ENCODE measurements at places on chromosomes 2 and 18.

DNA sequence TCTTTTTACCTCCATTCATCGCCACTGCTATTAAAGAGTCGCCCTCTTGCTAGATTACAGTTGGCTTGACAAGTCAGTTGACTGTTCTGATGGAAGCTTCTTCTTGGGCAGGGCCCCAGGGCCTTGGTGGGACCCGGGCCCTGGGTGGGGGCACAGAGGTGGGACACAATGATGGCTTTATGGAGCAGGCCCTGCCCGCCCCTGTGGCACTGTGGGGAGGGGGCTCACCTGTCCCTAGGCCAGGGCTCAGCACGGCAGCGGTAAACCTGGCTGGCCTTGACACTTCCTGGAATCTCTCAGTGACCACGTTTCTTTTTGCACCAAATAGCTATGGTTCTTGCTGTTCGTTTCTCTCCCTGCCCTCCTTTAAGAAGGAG, 4.9 kb upstream of the HS6ST1 start:
- DNase-seq = no peak

DNA sequence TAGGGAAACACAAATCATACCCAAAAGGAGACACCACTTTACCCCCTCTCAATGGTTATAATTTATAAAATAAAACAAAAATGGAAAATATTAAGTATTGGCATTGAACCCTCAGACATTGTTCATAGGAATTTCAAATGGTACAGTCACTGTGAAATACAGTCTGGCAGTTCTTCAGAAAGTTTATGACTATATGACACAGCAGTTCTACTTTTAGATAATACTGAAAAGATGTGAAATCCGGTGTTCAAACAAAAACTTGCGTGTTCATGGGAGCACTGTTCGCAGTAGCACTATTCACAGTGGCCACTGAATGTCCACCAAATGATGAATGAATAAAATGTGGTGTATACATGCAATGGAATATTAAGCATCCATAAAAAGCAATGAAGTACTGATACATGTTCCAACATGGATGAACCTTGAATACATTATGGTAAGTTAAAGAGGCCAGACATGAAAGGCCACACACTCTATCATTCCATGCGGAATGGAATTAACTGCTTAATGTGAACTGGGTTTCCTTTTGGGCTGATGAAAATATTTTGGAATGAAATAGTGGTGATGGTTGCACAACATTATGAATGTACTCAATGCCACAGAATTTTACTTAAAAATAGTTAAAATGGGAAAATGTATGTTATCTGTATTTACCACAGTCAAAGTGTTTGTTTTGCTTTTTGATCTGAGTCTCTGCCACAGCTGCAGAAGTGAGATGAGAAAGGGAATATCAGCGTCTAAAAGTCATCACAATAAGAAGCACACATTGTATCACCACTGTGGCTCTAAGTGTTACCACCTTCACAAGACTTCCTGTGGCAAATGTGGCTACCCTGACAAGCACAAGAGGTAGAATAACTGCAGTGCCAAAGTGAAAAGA, 864.6 kb downstream of the SUCLG1 start:
- DNase-seq = no peak

DNA sequence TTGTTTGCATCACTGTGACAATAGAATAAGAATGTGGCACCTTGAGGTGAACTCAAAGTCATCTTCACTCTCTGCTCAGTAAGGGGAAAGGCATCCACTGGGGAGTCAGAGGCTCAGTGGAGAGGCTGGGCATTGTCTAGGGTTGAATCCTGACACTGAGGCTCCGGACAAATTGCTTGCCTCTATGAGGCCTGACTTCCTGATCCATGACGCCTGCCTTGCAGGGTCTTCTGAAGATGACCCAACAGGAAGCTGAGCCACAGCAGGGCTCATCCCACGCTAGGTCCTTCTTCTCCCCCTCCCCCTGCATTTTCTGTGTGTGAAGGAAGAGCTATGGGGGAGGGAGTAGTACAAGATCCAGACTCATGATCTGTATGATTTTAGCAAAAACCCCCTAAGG, 265.1 kb downstream of the SH3BP4 start:
- no peak for DNase-seq

GRCh38 chr2:240988571-240989271, 9.7 kb upstream of the SNED1 start:
- no peak for DNase-seq

GRCh38 chr2:234218266-234219045, 168.0 kb downstream of the SPP2 start:
- no peak for DNase-seq

GRCh38 chr18:23540867-23541266, 37.6 kb downstream of the RMC1 start:
- DNase-seq = peak; percentile 76

GRCh38 chr2:202030691-202031090, 3.0 kb upstream of the FZD7 start:
- peak; percentile 87 for DNase-seq

DNA sequence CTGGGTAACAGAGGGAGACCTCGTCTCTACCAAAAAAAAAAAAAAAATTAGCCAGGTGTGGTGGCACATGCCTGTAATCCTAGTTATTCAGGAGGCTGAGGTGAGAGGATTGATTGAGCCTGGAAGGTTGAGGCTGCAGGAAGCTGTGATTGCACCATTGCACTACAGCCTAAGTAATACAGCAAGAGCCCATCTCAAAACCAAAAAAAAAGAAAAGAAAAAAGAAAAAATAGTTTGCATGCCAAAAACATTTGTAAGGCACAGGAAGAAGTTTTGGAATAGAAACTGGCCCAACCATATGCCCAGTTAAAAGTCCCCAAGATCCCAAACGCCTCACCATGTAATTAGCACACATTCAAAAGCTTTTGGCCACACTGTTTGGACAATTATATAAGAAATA, 13.4 kb upstream of the ACOXL start:
- no peak for DNase-seq

- DNase-seq = no peak
These were observed 158.8 kb upstream of the SIX2 start for GRCh38 chr2:45167920-45168629.

All from fibroblast of lung (primary cell).